ENCODE measurements at places on chromosomes 12 and 14.

GRCh38 chr14:68592948-68593556, 199.8 kb downstream of the ZFP36L1 start:
- no peak for DNase-seq

- no peak for DNase-seq
Observed at GRCh38 chr12:93287149-93287548, 90.6 kb upstream of the NUDT4 start.

DNA sequence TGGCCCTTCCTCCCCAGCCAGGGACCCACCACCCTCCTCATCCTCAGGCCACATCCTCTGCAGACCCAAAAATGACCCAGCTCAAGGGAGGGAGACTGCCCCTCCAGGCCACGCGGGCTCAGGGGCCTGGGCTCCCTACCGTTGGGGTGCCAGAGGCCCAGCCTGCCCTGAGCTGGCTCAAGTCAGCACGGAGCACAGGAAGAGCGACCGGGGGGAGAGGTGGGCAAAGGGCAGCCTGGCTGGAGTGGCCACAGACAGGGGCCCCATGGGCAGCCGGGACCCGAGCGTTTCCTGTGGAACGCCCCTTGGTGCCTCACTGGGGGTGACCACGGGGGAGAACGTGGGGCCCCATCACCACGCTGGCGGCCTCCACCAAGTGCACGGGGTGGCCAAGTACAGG, 10.7 kb downstream of the JAG2 start:
- no peak for DNase-seq

DNA sequence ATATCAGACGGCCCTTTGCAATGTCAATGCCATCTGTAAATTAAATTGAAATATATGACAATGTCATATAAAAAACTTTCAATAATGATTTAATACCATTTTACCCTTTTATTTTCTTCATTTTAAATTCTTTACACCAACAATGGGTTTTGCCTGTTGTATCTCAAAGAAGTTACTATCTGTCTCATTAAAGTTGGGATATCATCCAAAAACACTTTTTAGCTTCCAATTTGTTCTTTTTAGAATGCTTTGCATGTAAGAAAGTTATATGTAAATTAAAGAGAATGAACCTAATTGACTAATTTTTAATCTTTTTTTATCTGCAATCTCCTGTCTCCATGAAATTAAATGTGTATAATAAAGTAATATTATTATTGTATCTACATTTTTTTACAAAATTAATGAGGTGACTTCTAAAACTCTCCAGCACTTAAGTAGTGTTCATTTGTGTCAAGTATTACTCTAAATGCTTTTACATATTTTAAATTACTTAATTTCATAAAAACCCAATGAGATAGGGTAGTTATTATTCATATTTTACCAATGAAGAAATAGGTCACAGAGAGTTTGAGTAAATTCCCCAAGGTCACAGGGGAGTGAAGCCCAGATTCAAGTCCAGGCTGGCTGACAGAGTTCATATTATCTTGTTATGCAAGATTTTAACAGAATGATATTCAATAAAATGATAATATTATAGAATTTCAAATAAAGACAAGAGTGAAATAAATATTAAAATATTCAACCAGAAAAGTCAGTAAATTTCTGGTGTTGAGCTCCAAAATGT, 673.0 kb upstream of the FLRT2 start:
- no peak for DNase-seq

GRCh38 chr14:74962493-74962892, 7.1 kb upstream of the PGF start:
- no peak for DNase-seq

GRCh38 chr14:51236314-51236713, 3.7 kb upstream of the TMX1 start:
- no peak for DNase-seq

DNA sequence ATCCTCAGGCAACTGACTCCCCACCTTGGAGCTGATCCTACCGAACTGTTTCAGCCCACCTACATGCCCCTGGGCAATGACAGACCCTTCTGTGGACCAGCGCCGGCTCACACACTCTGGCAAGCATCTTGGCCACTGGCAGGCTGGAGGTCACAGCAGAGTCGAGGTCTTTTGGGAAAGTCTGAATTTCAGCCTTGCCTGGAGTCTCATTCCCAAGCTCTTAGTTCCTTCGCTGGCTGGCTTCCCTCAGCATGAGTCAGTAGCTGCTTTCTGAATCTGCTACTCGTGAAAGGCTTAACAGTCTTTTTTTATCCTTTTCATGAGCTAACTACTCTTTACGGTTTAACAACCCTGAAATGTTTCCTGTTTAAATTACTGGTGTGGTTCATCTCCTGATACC, 44.5 kb downstream of the ASCL4 start:
- DNase-seq, result no peak

DNA sequence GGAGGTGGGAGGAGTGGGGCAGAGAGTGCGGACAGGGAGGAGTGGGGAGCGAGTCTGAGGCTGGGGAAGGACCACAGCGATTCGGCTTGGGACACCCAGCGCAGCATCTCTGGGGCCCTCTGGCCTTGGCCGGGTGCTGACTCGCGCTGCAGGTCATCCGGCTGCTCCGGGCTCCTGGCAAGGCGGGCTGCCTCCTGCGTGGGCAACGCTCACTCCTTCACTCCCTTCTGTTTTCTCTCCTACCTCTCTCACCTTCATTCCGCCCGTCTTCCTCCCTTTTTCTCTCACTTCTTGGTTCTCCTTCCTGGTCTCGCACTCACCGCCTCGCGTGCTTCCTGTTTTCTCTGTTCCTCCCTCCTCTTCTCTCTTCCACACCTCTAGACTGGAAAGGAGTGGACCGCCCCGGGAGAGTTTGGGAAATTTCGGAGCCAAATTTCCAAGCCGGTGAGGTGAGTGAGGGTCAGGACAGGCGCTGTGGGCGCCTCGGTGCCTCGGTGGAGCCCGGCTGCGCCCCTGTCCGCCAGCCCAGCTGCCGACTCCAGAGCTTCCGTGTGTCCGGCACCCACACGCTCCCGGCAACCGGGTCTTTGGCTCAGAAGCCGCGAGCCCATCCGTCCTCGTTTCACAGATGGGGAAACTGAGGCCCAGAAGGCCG, 86.7 kb downstream of the B4GALNT3 start:
- DNase-seq, result no peak

- DNase-seq, result no peak
Observed at GRCh38 chr14:93133464-93133863, 17.7 kb upstream of the ITPK1 start.

- peak; percentile 62 for DNase-seq
Observed at GRCh38 chr14:38721822-38722431, 381.1 kb downstream of the SEC23A start.

GRCh38 chr12:27899151-27899661, 73.3 kb downstream of the PTHLH start:
- no peak for DNase-seq

DNA sequence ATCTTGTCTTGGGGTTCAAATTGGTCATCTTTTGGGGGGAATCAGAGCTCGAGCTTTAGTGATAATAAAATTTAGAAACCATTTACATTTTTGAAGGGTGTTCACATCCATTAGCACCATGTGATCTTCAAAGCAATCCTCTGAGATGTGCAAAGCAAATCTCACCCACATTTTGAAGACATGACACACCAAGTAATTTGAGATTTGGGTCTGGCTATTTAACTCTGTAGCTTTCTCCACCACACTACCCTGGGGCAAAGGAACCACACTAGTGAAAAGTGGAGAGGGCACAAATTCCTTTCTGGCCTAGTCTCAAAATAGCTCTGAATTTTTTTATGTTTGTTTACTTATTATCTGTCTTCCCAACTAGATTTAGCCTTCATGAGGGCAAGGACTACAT, 46.6 kb upstream of the TMEM233 start:
- DNase-seq, result no peak

DNA sequence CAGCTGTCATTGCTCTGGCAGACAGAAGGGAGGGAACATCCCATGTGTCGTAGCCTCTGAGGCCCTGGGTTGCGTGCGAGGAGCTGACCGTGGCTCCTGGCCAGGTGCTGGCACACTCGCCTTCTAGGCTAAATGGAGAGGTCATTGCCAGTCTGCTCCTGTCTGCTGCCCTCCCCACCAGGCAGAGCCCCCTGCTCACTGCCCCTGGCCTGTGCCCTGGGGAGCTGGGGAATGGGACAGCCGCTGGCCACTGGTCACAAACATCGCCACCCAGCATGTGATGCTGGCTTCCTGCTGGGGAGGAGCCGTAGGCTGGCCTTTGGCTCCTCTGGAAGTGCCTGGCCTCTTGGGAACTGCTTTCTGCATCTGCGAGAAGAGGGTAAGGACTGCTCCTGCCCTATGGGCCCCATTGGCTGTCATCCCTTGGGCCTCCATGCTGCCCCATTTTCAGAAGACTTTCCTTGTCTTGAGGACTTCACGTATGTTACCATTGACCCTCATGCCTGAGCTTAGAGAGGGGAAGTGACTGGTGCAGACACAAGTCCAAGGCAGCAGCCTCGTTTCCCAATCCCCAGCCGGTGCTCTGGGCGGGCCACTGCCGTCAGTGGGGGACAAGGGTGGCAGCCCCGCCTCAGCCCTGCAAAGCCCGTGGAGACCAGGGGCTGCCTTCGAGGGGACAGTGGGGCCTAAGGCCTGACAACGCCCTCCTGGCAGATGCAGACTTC, 2.0 kb upstream of the TNFAIP2 start:
- no peak for DNase-seq

DNA sequence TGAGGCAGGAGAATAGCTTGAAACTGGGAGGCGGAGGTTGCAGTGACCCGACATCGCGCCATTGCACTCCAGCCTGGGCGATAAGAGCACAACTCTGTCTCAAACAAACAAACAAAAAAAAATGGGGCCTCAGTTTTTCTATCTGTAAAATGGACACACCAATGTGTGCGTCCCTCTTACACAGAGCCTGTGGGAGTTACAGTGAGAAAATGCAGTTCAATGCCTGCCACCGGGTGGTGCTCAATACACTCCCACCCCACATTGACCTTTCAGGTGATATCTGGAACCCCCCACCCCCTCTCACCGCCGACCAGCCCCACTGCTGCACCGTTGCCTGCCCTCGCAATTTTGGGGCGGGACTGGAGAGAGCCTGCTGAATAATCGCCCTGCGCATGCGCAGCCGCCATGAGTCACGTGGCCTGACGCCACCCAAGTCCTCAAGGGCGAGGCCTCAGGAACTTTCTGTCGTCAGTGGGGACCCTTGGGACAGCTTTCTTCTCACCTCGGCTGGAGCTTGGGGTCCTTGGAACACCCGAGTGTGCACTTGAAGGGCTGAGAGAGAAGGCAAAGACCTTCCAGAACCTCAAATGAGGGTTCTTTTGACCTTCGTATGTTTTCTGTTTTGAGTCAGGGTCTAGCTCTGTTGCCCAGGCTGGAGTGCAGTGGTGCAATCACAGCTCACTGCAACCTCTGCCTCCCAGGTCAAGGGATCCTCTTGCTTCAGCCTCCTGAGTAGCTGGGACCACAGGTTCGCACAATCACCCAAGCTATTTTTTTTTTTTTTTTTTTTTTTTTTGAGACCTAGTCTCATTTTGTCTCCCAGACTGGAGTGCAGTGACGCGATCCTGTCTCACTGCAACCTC, 14.6 kb upstream of the CABP1 start:
- DNase-seq, result no peak

DNA sequence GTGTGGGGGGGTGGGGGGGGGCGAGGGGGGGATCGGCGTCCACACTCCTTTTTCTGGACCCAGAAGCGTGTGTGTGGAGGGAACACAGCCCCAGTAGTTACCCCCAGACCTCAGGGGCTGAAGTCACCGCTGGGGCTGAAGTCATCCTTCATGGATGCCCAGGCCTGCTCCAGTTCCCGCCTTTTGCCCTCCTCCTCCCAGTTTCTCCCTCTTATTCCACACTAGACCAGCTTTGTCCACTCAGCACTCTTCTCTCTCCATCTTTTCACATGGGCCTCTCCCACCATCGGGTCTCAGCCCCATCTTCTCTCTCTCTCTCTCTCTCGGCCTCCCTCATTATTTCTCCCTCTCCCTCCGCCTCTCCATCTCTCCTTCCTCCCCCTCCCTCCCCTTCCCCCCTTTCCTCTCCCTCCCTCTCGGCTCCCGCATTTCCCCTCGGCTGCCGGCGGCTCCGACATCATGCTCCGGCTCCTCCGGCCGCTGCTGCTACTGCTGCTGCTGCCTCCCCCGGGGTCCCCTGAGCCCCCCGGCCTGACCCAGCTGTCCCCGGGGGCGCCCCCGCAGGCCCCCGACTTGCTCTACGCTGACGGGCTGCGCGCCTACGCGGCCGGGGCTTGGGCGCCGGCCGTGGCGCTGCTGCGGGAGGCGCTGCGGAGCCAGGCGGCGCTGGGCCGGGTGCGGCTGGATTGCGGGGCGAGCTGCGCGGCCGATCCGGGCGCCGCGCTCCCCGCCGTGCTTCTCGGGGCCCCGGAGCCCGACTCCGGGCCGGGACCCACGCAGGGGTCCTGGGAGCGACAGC, at the start of gene P3H3:
P3H3 (plus strand) TSS at position 426 of the 799 bp plus-strand sequence; CDS start at position 460, 34 bp downstream.
- no peak for DNase-seq

GRCh38 chr12:2291182-2291832, 238.5 kb downstream of the CACNA1C start:
- DNase-seq, result peak; percentile 16

GRCh38 chr14:77004711-77005460, 23.6 kb downstream of the IRF2BPL start:
- no peak for DNase-seq

DNA sequence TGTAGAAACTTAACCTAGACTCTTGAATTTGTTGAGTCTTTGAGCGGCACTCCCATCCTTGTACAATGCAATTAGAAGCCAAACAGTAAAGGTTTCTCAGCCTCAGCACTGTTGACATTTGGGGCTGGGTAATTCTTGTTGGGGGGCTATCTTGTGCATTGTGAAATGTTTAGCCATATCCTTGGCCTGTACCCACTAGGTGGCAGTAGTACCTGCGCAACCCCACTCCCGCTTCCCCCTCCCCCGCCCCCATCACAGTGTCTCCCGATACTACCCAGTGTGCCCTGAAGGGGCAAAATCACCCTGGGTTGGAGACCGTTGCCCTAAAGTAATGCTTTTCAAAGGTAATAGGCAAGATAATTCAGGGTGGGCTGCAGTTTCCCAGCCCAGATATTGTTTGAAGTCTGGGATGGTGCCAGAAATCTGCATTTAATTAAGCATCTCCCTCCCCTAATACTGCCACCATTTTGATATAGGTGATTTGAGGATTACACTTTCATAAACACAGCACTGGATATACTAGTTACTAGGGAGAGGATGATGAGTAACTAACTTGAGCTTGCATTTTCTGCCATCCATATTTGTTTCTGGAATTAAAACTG, 1.8 kb downstream of the COX6A1 start:
- no peak for DNase-seq

DNA sequence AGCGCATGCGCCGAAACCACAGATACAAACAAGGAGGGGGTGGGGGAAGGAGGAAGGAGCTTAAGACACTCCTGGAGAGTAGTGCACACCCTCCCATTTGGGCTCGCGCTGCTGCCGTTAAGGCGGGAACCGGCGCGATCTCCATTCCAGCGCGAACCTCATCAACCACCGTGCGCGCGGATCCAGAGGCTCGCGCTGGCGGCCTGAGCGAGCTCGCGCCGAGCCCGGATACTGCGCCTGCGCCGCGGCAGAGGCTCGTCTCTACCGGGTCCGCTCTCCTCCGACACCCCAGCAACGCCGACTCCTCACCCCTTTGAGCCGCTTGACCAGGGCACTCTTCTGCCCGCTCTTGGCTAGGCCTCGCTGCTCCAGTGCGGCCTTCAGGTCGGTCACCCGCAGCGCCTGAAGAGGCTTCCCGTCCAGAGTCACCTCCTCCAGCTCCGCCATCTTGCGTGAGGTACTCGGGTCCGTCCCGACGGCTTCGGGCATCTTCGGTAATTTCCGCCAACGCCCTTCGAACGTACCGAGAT, at the start of gene ACIN1:
ACIN1 (minus strand) TSS at position 471 of the 530 bp plus-strand sequence; CDS start at position 447, 24 bp downstream.
- DNase-seq, result no peak
